Stimulated activated CD8-positive, alpha-beta memory T cell treated with anti-CD3 and anti-CD28 coated beads, Interleukin-15, amount 100 ng/mL, for 4 hours (primary cell): ENCODE measurements at places on chromosomes 5 and 9.

GRCh38 chr5:465591-466403, 22.8 kb downstream of the EXOC3 start:
- no peak for DNase-seq

DNA sequence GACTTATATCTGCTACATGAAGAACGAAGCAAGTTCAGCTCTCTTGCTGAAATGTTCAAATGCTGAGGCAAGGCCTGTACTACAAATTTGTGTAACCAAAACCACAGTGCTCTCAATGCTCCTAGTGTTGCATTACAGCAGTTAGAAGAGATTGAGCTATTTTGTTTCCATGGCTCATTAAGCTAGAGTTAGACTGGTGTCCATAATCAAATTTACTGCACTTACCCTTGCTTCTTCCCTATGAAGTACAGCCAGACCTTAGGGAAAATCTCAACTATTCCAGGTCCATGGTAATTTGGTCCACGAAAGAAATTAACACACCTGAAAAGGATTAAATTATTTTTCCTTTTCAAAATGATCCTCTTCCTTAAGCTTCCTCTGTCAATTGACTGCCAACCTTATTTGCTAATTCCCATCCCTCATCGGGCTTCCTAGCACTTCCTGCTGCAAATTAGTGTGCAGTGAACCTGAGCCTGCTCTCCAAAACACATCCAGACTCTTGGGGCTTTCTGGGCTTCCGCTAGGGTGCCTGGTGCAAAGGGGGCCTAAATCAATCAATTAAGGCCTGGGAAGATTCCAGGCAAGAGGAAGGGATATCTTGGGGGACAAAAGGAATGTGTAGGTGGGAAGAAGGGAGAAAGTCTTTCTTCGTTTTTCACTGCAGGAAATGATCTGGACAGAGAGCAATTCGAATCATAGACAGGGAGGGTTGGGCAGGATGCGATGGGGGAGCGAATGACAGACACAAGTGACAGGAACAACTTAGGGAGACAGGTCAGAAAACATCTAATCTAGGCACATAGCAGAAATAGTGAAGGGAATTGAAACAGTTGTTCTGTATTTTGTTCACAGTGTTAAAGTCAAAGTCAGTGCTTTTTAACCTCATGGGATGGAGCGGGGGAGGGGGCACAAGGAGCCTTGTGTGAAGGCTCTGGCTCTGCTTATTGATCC, 542.4 kb downstream of the RAB3C start:
- DNase-seq = no peak

- DNase-seq = no peak
These were observed 71.4 kb downstream of the SEMA4D start for GRCh38 chr9:89426384-89426961.

DNA sequence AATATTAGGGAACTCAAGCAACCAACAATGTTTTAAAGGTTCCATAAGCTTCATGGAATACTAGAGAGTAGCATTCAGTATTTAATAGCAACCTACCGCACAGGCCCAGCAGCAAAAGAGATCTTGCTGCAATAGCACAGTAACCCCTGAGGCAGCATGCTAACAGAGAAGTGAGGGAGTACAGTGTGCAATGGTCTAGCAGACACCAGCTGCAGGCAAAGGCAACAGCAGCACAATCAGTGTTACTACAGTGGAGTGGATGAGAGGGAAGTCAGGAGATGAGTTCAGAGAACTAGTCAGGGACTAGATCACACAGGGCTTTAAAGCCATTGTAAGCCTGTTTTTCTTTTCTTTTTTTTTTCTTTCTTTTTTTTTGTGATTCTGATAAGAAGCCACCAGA, 2.8 kb downstream of the TICAM2 start:
- no peak for DNase-seq

DNA sequence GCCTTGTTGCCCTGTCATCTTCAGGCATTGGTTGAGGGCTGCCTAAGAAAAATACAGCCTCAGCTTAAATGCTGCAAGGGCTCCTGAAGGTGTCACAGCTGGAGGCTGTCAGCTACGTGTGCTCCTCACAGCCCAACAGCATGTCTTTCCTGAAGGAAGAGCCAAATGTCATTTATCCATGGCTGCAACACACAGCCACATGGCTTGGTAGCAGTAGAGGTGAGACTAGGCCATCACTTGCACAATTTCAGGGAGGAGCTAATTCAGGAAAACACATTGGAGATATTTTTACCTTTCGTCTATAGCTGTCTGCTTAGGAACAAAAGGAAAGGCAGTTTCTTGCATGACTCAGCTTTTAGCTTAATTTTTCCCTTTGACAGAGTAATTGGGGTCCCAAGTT, 260.7 kb downstream of the SYK start:
- DNase-seq = no peak

GRCh38 chr5:151483647-151484046, 36.2 kb downstream of the SLC36A1 start:
- DNase-seq = no peak

DNA sequence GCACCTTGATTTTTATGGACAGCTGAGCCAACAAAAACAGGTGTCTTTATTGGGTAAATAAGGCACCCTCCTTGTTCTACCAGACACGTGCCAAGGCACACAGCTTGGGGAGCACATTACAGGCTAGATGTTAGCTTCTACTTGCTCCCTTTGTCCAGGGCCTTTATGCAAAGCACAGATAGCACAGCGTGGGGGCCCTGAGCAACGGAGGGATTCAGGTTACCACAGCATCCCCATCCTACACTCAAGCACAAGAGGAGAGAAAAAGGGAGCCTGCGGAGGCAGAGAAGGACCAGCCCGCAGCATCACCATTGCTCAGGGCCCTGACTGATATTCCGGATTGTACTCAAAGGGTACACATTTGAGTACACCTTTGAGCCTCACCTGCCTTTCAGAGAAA, 181.7 kb upstream of the KIF2A start:
- no peak for DNase-seq

GRCh38 chr5:152501294-152501693, 96.2 kb upstream of the NMUR2 start:
- no peak for DNase-seq

DNA sequence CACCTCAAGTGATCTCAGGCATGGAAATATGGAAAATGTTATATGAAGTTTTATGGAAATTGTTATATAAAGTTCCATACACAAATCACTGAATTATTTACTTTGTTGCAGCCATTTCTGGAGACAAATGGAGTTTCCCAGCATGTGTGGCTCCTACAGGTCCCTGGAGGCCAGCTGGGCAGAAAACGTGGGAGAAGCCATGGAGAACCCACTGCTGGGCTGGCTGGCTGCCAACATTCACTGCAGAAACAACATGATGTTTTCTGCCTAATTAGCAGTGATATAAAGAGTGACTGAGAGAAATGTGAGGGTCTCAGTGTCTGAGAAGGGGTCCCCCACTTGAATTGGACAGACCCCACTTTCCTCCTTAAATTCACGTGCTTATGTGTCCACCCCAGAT, 208.8 kb upstream of the IRX2 start:
- DNase-seq = no peak

DNA sequence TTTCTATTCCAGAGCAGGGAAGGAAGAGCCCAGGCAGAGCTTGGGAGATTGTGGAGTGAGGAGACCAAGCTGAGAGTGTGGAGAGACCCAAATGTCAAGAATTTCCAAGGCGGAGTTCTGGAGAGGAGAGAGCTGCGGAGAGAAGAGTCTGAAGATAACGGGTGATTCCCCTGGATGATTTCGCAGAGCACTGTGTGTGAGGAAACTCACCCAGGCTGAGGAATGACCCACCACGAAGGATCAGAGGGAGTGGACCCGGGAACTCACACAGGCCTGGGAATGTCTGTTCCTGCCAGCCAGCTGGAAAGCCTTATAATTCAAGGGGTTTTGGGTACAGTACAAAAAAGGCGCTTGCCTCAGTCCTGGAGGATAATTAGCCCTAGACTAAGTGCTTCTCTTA, 94.2 kb downstream of the WNK2 start:
- no peak for DNase-seq

- DNase-seq = no peak
These were observed 7.8 kb downstream of the TOR1B start for GRCh38 chr9:129810788-129811187.

- DNase-seq = no peak
These were observed 145.8 kb upstream of the SLC30A5 start for GRCh38 chr5:68947986-68948385.

DNA sequence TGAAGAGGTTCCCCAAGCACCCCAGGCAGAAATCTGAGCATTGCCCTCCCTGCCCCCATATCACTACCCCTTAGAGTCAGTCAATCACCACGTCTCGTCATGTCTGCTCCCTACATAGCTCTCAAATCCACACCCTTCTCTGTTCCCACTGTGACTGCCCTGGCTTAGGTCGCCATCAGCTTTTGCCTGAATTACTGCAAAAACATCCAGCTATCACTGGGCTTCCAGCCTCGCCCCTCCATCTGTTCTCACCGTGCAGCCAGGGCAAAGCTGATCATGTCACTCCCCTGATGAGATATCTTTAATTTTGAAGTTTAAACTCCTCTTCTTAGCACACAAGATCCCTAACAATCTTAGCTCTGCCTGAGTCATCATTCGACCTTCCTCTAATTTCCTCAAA, 89.6 kb upstream of the TBC1D2 start:
- no peak for DNase-seq

GRCh38 chr5:98917433-98917832, 11.4 kb downstream of the CHD1 start:
- DNase-seq = no peak

GRCh38 chr9:21796768-21797167, 5.7 kb upstream of the MTAP start:
- DNase-seq = no peak

DNA sequence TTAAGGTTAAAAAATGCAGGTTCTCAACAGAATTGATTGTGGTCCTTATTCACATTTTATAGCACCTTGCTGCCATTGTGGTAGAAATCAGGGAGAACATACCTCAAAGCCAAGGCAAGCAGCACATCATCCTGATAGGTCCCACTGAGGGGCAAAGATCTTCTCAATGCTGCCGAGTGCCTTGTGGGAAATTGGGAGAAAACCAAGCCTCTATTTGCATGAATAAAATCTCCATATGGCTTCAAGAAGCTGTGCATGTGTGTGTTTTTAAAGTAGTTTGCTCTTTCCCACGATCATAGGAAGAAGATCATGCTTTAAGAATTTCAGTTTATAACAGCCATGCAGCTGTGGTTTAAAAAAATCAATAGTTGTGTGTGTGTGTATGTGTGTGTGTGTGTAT, 216.9 kb upstream of the FBXL7 start:
- DNase-seq = no peak

GRCh38 chr5:135747824-135748223, 86.6 kb upstream of the SLC25A48 start:
- DNase-seq = no peak

DNA sequence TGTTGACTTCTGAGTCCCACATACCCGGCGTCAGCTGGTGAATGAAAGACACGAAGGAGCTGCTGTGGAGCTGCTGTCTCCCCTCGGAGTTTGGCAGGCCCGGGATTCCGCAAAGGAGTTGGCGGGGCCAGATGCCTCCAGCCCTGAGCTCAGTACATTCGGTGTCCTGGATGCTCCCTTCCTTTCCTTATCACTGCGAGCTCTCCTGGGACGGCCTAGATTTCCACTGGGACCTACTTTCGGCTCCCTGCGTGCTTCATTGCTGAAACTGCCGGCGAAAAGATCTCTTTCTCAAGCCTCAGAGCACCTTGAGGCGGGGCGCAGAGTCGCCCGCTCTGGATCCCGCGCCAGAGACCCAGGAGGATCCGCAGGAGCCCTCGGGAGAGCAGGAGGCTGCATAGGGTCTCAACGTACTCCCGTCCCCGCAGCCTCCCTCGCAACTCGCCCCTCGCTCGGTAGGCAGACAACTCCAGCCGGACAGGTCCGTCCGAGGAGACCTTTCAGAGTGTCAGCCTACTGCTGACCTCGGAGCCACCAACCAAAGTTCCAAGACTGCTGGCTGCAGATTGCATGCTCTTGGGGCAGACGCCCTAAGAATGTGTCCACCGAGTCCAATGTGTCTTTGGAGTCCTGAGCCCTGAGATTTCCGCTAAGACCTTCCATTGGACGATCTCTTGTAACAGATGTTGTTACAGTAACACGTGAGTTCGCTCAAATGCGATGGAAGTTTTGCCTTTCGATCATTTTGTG, 6.1 kb downstream of the ANXA2R start:
- DNase-seq = no peak

DNA sequence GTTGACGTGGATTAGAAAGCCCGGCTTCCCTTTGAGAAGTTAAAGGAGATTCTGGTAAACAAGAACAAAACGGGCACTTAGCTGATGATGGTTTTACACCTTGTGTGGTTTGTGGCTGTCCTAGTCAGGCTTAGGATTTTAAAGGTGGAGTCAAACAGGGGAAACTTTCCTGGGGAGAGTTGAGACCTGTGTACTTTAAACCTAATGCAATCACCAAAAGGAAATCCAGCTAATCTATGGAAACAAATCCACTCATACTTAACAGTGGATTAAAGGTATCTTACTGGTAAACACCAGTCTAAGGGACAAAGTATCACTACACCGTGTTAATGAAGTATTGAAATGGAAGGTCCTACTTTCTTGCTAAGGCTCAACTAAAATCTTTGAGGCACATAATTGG, 150.3 kb upstream of the PCA3 start:
- DNase-seq = no peak

DNA sequence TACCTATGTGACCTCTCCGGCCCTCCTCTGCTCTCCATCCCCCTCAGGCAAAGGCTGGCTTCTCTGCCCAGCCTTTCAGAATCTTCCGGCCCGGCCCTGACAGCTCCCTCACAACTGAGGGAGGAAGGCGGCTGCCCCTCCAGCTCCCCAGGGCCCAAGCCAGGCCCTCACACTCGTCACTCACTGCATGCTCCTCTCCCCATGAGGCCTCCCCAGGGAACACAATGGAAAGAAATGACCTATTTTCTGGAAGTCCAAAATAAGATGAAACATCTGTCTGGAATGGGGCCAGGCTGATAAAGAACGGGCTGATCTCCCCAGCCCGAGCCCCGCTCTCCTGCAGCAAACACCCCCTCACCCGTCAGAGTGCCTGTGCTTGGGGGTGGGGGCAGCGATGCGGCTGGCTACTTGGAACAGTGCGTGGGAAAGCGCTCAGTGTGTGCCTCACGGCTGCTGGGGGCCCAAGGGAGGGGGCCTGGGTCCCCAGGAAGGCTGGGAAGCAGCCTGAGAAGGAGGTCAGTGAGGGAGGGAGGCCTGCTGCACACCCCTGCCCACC, 11.3 kb downstream of the PDGFRB start:
- no peak for DNase-seq

GRCh38 chr5:136190904-136191303, 2.1 kb downstream of the SMIM32 start:
- DNase-seq = no peak

DNA sequence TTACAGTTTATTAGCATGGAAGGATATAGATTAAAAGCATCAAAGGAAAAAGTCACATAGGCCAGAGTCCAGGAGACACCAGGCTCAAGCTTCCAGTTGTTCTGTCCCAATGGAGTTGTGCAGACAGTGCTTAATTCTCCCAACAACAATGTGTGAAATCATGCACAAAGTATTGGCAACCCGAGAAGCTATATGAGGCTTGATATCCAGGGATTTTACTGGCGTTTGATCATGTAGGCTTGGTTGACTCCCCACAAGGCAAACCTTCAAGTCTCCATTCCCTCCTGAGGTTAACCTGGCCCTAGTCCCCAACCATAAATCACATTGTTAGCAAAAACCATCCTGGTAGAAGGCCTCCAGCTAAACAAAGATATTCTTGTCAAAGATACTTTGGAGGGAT, 141.5 kb downstream of the ADAMTS19 start:
- DNase-seq = no peak
